CD4-positive, alpha-beta memory T cell (primary cell): ENCODE measurements at places on chromosomes 1 and 21. TPM values are rescaled to one million over a fixed set of nuclear protein-coding genes. Genes with fewer than 3 reads are reported as not detected.

The MRPL9 gene
- polyA plus RNA-seq: 134 TPM

DNA sequence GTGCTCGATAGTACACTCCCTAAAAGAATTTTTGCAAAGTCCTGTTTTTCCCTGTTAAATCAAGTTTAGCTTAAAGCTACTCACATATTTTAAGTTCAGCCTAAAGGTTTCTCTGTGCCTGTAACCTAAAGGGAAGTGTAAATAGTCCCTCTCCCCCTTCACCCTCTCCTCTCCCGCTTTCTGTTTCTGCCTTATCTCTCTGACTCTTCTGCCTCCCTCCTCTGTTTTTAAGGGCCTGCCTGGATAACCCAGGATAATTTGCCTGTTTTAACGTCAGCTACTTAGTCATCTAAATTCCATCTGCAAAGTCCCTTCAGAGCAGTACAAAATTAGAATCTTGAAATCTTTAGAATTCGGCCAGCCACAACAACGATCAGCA, 92.6 kb downstream of the NID1 start:
- H3K27ac ChIP-seq: no peak overlapping the region
- peak overlapping the region; percentile 28 for H3K4me3 ChIP-seq
- no peaks in the 10 kb centered on the region for H3K36me3 ChIP-seq
- no peak for DNase-seq
- H3K4me1 ChIP-seq: peaks cover 11% of the 10 kb centered on the region

The SYNC gene
- not detected for polyA plus RNA-seq

DNA sequence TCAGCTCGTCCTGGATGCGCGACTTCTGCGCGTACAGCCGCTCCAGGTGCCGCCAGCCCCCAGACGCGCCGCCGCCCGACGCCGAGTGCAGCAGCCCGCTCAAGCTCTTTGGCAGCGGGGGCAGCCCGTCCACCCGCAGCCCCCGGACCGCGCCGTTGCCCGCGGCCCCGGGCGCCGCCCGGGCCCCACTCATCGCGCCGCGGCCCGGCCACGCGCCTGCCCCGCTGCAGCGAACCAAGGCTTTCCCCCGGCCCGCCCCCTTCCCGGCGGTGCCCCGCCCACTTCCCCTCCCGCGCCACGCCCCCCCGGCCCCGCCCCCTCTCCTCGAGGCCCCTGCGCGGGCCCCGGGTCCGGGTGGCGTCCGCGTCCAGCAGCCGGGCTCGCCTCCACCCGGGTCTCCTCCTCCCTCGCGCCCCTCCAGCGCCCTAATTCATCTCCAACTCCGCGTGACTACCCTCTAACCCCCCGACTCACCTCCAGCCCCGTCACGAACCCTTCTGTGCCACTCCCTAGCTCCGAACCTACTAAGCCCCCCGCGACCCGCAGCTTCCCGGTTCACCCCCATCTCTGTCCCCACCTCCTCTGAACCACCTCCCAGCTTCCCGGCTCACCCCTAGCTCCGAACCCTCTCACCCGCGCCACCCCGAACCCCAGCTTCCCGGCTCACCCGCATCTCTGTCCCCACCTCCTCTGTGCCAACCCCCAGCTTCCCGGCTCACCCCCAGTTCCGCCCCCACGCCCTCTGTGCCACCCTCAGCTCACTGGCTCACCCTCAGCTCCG, at the start of gene FAM89A:
Gene FAM89A (minus strand): TSS at position 236 of the 781 bp plus-strand sequence. CDS start 43 bp downstream, at position 193.
- peak within 1 kb of the TSS; percentile 45 for H3K4me3 ChIP-seq
- DNase-seq: peak; percentile 67
- no peaks in the 10 kb centered on the region for H3K27me3 ChIP-seq
- peaks cover 13% of the 10 kb centered on the region for H3K4me1 ChIP-seq
- H3K27ac ChIP-seq: peak within 1 kb of the TSS; percentile 46

DNA sequence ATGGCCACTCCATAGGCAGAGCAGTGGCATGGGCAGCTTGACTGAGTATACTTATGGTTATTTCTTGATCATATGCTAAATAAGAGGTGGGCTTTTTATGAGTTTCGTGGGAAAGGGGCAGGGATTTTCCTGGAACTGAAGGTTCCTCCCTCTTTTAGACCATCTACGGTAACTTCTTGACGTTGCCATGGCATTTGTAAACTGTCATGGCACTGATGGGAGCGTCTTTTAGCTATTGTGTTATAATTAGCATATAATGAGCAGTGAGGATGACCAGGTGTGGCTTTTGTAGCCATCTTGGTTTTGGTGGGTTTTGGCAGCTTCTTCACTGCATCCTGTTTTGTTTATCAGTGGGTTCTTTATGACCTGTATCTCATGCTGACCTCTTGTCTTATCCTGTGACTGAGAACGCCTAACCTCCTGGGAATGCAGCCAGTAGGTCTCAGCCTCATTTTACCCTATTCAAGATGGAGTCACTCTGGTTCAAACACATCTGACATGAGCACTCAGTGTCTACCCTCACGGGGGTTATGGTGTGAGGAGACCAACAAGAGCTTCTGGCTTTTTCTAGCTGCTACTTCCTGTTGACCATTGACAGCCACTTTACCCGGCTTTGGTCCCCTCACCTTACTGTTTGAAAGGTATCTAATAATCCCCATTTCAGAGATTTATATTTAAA, 71.7 kb downstream of the GALNT2 start:
- no peak overlapping the region for H3K4me3 ChIP-seq

The FCRLB gene
- polyA plus RNA-seq: 1.6 TPM
